ENCODE measurements at places on chromosomes 3 and 15.

- no peak for DNase-seq
These were observed 7.6 kb downstream of the ULK3 start for GRCh38 chr15:74835312-74835823.

DNA sequence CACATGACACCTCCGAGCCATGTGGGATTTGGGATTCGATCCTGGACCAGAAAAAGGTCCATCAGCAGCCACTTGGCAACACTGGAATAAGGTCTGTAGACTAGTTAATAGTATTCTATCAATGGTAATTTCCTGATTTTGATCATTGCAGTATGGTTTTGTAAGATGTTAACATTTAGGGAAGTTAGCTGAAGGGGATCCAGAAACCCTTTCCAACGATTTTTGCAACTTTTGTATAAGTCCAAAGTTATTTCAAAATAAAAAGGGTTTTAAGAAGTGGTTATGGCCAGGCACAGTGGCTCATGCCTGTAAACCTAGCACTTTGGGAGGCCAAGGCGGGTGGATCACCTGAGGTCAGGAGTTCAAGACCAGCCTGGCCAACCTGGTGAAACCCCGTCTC is 10.2 kb downstream of the BDH1 start:
- no peak for DNase-seq

DNA sequence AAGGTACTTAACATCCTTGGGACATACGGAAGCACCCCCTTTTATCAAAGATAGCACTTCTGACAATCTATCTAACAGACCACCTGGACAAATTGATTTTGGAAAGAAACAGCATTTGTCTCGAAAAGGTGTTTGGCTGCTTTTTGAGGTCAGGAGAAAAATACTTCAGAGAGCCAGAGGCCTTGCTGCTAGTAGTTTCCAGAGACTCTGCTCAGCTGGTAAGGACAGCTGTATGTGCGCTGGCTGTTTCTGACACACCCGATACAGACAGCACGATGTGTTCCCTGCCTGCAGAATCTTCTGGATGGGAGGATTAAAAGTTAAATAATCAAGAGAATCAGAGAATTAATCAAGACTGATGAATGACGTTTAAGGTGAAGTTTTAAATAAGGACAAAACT is 15.6 kb upstream of the GYG1 start:
- no peak for DNase-seq

- no peak for DNase-seq
These were observed 5.9 kb downstream of the EIF2AK4 start for GRCh38 chr15:39939487-39940452.

DNA sequence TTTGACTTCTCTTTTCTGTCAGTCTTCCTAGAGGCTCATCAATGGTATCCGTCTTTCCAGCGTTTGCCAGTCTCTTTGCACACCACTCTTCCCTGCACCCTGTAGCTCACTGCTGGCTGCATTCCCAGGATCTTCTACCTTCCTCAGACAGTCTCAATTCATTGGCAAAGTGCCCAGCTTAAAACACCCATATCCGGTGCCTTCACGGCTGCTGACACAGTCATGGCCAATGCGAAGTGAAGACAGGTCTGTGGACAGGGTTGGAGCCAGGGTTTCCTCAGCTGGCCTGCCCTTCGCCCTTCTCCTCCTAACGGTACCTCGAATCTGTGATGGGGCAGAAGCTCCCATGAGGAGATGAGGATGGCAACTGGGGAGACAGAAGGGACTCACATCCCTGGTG is 36.1 kb downstream of the PTH1R start:
- no peak for DNase-seq

GRCh38 chr3:189395825-189396224 is 224.1 kb downstream of the TPRG1 start:
- DNase-seq, result no peak

- DNase-seq, result no peak
These were observed 341.1 kb upstream of the SEMA6D start for GRCh38 chr15:47376190-47376589.
